ENCODE measurements at places on chromosomes 2 and 18. TPM values are rescaled to one million over a fixed set of nuclear protein-coding genes. Genes with fewer than 3 reads are reported as not detected.

The ABCA12 gene
- not detected for total RNA-seq

The C1QL2 gene
- total RNA-seq, result not detected

The TDRD15 gene
- total RNA-seq, result not detected

The ZC3H6 gene
- 1.3 TPM for total RNA-seq

The ALPP gene
- not detected for total RNA-seq

The CYTIP gene
- total RNA-seq, result not detected

The SIX2 gene
- total RNA-seq, result under 0.01 TPM

The NCKAP5 gene
- total RNA-seq, result under 0.01 TPM

The MATN3 gene
- total RNA-seq, result 3.9 TPM

The TMEM182 gene
- total RNA-seq, result 1.7 TPM

The COBLL1 gene
- 0.67 TPM for total RNA-seq

The NCKAP1 gene
- total RNA-seq, result 59.6 TPM

The ACADL gene
- not detected for total RNA-seq

The HES6 gene
- 11.4 TPM for total RNA-seq

The ERBB4 gene
- total RNA-seq, result not detected

The TUBB8B gene
- not detected for total RNA-seq

The TMEM247 gene
- total RNA-seq, result not detected

All from bronchus fibroblast of lung (primary cell).